ENCODE measurements at places on chromosomes 3 and 15.

GRCh38 chr15:77347197-77347596 lies 72.7 kb downstream of the PEAK1 start:
- no peak for DNase-seq

GRCh38 chr3:197951392-197951990 lies 1.5 kb downstream of the RPL35A start:
- no peak for DNase-seq

- no peak for DNase-seq
Measured at GRCh38 chr15:75178938-75179745, 22.5 kb upstream of the C15orf39 start.

GRCh38 chr15:33114374-33114717 lies 80.2 kb downstream of the FMN1 start:
- no peak for DNase-seq

DNA sequence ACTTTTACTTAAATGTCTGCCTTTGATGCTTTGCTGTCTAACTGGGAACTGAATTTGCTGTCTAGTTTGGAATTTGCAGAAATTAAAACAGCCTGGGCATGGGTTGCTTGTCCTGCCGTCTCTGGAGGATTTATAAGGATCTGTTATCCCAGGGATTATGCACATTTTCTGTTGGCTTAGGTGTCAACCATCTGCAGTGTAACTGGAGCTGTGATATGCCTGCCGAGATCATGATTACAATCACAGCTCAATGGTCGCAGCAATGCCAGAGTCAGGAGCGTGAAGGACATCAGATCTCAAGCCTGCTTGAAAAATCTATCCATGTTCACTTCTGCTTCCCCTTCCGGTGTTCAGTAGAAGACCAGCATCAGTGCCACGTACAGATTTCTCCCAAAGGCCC lies 41.8 kb upstream of the SETMAR start:
- DNase-seq = no peak

GRCh38 chr3:28322464-28322863 lies 26.1 kb upstream of the ZCWPW2 start:
- no peak for DNase-seq

DNA sequence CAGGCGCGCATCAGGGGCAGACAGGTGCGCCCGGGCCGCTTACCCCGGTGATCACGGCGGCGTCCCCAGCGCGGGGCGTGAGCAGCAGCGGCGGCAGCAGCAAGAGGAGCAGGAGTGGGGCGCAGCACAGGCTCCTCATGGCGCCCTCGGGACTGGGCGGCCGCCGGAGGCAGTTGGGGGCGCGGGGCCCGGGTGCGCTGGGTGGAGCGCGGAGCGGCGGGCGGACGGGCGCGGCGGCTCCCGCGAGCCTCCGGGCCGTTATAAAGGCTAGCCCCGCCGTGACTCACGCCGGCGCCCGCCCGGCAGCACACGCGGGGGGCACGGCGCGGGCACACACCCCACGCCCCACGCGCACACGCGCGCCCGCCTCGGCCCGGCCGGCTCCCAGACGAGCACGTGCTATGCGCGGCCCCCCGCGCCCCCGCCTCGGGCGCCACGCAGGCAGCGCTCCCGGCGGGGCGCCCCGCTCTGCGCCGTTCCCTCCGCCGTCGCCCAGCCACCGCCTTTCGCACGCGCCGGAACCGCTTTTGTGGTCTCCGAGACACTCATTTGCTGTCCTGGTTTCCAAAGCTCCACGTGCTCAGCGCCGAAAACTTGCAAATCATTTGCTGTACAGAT lies at the start of gene PROK2:
TSS of gene PROK2 (minus strand) at position 235 of the 618 bp plus-strand sequence. CDS start at position 139, 96 bp downstream.
- no peak for DNase-seq

DNA sequence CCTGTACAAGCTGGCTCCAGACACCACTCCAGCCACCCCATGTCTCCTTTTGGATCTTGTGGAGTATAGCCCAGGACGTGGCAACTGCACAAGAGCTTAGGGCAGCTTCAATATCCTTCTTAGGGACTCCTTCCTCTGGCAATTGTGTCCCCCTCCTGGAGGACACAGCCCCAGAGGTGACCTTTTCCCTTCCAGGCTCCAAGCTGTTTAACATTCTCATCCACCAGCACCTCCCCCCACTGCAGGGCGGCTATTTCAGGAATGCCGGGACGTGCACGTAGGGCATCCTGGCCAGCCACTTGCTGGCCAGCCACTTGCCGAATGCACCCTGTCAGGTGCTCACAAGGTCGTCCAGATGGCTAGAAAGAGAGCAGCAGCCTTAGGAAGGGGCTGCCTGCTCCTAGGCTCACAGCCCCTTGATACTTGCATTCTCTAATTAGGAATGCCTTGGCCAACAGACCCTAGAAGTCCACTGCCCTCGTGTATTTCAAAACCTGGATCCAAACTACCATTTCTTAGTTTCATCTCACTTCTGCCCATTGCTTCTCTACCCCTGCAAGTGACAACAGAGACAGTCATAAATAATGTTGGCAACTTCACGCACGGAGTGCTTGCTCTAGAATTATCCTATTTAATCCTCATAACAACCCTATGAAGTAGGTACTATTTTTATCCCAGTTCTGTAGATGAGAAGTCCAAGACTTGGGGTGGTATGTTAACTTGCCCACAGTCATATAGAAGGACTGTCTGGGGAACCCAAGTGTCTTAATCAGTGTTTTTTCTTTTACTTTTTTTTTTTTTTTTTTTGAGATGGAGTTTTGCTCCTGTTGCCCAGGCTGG lies 24.5 kb upstream of the IDH2 start:
- no peak for DNase-seq

GRCh38 chr3:168596175-168596823 lies 500.6 kb upstream of the GOLIM4 start:
- DNase-seq = no peak

GRCh38 chr3:72482589-72483321 lies 365.5 kb downstream of the SHQ1 start:
- DNase-seq = no peak

GRCh38 chr3:22858486-22858885 lies 344.6 kb upstream of the UBE2E2 start:
- DNase-seq = no peak

DNA sequence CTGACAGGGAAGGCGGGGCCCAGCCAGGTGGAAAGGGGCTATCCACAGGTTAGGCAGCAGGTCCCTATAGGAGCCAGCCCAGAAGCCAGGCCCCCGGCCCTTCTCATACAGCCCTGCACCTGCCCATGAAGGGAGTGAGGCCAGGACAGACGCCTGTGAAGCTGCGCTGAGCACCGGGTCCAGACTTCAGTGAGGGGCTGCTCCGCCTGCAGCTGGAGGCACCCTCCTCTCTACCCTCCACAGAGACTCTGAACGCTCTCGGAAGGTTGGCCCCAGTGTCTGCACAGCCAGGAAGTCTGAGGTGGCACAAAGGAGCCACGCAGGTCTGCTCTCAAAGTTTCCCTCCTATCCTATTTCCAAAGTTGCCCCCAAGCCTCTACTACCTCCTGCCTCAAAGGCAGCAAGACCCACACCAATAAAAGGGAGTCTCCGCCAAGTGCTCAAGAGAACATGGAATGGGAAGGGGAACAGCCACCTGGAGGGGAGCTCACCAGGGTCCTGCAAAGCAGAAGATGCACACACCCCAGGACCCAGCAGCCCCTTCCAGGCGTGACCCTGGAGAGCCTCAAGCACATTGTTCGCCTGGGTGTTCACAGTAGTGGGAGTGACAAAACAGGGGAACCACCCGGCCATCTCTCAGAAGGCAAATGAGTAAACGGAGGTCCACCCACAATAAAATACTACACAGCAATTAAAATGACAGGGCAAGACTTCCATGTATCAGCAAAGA lies 19.5 kb downstream of the XXYLT1 start:
- no peak for DNase-seq

DNA sequence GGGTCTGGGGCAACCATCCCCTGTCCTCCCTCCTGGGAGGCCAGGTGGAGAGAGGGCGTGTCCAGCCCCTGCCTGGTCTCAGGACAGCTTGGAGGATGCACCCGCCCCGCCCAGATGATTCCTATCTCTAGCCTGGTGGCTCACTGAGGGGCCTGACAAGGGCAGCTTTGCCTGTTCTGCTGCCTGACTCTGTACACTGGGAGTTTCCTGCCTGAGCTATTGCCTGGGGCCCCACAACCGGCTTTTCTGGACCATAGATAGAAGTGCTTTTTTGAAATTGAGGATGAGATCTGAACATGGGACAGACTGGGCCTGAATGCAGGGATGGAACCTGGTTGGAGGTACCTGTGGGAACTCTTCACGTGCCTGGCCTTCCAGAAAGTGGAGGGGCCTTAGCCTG lies 751 bp upstream of the PLA2G4E start:
- DNase-seq = no peak

DNA sequence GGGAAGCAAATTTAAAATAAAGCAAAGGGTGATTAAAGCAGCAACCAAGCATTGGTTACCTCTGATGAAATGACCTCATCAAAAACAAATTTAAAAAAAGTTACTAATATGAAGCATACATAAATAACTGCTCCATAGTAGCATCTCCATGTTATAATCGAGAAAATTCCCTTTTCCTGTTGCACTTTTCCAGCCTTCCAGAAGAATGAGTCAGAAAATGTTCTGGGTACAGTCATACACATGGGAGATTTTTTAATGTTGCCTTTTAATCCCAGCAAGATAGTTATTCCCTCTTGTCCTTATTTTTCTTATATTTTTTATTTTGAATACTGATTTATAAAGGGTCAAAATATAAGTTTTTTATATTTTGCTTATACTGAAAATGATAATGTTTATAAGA lies 2.6 kb upstream of the TMCO5A start:
- DNase-seq = no peak

- no peak for DNase-seq
Measured at GRCh38 chr3:58037141-58037910, 29.1 kb downstream of the FLNB start.

- DNase-seq = no peak
Measured at GRCh38 chr3:152309031-152309430, 40.3 kb downstream of the MBNL1 start.

DNA sequence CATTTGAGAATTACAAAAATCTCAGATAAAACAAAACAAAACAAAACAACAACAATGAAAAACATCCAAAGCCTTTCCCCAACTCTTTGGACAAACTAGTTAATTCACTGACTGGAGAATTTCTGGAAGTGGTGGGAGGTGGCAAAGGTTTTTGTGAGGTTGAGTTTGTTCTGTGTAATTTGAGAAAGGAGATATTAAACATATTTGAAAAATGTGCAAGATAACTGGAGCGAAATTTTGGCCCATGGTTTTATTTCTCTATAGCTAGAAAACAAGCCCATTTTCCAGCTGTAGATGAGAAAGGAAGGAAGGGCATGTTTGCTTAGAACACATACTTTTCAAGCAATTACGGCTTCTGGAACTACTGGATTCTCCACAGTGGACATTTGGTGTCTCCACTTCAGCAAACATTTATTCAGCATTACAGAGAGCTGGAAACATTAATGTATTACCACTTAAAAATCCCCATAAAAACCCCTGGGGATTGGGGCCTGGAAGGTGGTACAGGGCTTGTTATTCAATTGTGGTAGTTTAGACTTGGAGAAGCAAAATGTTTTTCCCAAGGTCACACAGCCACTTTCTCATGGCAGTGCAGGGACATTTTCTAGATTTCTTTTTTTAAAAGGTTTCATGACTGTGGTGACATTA lies 135.8 kb downstream of the THSD4 start:
- no peak for DNase-seq

DNA sequence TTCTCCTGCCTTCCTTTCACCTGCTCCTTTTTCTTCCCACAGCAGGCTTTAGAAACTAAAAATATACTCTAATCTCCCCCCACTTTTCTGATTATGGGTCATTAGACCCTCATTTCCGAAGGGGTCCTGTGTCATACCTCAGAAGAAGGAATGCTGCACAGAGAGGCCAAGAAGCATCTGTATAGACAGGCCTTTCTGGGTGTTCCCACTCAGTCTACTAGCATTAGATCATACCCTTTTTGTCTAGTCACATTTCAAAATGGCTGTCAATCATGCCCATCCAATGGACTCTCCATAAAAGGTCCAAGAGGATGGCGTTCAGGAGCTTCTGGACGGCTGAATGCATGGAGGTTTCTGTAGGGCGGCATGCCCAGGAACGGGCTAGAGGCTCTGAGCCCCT lies 192.2 kb downstream of the SUCLG2 start:
- no peak for DNase-seq

- DNase-seq = peak; percentile 54
Measured at GRCh38 chr3:43769097-43769884, 78.6 kb downstream of the ABHD5 start.

DNA sequence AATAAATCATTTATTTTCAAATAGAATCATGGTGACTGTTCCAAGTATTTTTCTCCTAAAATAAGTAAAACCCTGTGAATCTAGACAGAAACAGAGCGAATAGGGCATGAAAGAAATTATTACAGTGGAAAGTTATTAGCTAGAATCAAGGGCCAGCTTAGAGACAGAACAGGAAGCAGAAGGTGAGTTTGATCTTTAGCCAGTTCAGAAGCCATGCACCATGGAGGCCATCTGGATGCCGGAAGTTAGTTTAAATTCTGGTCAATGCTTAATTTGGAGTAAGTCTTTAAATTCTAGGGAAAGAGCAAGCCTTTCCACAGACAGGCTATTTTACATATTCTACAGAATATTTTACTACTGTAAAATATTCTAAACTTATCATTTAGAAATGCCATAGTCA lies 574.8 kb downstream of the CADM2 start:
- no peak for DNase-seq

GRCh38 chr15:42719043-42719442 lies 17.9 kb downstream of the CDAN1 start:
- no peak for DNase-seq

DNA sequence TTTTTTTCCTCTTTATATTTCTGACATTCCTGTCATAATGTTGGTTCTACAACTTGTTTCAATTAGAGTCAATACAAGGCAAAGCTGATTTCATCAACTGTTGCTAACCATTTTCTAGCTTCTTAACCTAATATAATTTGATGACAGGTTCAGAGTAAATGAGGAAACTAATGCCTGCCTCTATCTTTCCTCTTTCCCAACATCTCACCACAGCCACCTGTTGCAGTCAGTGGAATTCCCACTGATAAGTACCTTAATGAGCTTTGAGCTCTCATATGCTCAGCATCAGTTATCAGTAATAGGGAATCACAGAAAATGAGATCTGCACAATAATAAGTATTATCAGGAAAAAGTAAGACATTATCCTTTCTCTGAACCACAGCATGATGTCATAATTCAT lies 241.9 kb downstream of the MEIS2 start:
- no peak for DNase-seq

DNA sequence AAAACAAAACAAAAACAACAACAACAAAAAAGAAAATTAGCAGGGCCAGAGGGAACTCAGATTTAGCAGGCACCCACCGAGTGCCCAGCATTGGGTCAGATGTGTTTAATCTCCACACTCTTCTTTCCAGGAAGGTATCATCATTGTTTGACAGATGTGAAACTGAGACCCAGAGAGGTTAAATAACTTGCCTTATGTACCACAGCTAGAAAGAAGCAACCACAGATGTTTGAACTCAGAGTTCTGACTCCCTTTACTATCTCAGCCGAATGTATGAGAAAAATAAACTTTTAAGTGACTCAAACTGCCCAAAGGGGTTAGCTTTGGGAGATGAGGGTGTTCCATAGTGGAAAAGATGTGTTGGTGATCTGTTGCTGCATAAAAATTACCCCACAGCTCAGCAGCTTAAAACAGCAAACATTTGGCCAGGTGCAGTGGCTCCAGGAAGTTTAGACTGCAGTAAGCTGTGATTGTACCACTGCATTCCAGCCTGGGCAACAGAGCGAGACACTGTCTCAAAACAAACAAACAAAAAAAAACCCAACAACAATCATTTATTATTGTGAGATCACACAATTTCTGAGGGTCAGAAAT lies 4.5 kb upstream of the RPP25 start:
- no peak for DNase-seq
